ENCODE measurements at places on chromosomes 3 and 15. TPM values are rescaled to one million over a fixed set of nuclear protein-coding genes. Genes with fewer than 3 reads are reported as not detected.

GRCh38 chr3:51397392-51397791, 6.3 kb downstream of the RBM15B start:
- DNase-seq, result no peak

GRCh38 chr15:63212050-63213004, 22.9 kb downstream of the RAB8B start:
- no peak for DNase-seq

DNA sequence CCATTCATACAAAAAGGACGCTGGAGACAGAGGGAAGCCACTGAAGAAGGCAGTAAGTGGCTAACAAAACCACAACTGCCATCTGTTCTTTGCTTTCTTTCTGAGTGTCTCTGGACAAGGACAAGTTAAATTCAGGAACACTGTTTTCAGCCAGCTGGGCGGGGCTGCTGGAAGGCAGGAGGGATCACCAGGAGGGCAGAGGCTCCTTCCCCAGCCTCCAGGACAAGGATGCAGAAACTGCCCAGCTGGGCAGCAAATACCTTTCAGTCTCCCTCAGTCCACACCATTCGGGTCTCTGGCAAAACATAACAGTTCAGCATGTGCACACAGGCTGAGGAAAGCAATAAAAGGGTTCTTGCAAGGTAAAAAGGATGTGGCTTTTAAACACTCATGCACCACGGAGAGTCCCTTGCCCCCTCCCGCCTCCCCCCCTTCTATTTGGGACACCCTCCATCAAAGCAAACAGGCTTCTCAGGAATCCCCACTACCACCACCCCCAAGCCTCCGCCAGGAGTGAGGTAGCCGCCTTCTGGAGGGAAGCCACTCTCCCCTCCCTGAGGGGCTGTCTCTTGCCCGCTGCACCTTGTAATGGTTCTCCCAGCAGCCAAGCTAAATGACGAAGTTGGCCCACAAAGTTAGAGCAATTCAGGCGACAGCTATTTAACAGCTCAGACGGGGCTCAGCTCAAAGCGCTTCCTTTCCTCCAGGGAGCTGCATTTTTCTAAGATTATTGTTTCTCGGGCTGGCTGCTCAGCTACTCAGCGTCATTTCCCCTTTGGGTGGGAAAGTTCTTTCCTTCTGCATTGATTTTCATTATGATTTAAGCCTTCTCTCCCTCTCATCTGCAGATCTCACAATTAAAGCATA, 3.8 kb downstream of the HEG1 start:
- DNase-seq, result peak; percentile 28

DNA sequence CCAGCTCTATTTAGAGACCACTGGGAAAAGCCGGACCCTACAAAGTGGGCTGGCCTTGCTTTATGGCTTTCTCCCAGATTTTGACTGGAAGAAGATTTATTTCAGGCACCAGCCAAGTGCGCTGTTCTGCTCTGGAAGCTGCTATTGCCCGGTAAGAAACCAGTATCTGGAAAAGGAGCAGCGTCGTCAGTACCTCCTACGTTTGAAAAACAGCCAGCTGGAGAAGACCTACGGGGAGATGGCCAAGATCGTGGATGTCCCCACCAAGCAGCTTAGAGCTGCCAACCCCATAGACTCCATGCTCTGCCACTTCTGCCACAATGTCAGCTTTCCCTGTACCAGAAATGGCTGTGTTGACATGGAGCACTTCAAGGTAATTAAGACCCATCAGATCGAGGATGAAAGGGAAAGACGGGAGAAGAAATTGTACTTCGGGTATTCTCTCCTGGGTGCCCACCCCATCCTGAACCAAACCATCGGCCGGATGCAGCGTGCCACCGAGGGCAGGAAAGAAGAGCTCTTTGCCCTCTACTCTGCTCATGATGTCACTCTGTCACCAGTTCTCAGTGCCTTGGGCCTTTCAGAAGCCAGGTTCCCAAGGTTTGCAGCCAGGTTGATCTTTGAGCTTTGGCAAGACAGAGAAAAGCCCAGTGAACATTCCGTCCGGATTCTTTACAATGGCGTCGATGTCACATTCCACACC, 60.9 kb downstream of the PXYLP1 start:
- DNase-seq, result no peak

- no peak for DNase-seq
Measured at GRCh38 chr15:89657686-89658200, 2.5 kb upstream of the KIF7 start.

DNA sequence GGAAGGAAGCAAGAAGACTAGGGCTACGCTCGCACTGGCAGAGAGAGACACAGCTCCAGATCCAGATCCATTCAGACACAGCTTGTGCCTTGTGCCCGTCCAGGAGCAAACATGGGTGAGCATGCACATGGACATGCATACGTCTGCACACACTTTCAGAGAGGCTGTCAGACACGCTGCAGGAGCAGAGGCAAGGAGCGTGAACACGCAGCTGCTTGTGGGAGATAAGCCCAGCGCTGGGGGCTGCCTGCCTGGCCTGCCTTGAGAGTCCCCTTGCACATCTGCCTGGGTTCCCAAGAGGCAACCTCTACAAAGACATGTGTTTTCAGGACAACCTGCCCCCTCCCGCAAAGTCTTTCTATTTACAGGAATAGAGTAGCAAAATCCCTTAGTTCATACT, 13.6 kb upstream of the BAHD1 start:
- no peak for DNase-seq

DNA sequence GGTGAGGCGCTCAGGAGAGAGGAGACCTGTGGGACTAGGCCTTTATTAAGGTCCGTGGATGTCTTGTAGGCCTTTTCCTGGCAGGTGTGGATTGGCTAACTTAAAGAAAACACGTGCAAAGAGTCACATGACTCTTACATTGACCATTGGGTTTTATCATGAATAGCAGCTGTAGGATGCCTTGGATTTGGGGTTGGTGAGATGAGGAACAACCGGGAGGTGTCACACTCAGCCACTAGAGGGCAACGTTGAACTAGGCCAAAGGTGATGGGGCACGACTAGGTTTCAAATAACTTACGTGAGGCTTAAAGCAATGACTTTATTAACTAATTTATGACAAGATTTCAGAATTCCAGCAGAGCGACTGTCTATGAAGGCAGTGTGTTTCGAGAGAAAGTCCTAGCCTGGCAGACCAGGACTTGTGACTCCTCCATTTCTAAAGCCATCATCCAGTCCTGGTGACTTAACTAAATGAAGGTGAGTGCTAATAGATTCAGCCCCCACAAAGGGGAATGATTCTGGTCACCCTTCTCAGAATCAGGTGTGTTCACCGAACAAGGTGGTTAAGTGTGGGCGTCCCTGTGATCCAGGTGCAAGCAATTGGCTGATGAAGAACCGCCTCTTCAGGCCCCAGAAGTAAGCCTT, 345.6 kb downstream of the MCTP2 start:
- DNase-seq, result no peak

GRCh38 chr3:98329392-98330124, 24.1 kb upstream of the OR5K4 start:
- DNase-seq, result no peak

DNA sequence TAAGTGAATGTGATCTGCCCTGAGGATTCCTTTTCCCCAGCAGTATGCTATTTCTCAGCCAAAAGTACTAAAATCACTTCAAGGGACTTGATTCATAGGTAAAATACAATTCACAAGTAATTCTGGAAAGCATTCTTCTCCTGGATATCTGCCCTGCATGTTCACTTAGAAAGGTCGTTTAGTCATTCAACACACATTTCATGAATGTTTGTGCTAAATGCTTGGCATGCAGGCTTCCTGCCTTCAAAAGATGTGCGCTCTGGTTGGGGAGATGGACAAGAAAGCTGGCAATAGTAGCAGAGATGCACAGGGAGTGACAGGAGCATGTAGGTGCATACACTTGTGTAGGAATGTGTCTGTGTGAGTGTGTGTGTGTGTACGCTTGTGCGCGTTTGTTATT, 360.7 kb downstream of the PTPRG start:
- no peak for DNase-seq

- no peak for DNase-seq
Measured at GRCh38 chr3:8755097-8755496, 14.3 kb downstream of the OXTR start.

DNA sequence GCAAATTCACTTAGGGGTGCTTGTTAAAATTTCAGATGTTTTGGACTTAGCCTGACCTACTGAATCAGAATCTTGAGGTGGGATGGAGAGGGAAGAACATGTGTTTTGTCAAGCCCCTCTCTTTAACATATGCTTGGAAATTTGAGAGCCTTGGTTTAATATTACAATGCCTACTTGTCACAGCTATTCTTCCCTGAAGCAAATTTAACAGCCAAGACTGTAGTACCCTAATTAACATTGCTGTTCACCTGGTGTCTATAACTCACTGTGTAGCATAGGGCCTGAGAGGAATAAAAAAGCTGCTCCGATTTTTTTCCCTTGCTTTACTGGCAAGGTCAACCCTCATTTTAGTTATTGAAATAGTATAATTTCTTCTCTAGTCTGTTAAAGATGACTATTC, 880.1 kb downstream of the CADM2 start:
- DNase-seq, result no peak

- no peak for DNase-seq
Measured at GRCh38 chr15:26550880-26551279, 222.0 kb downstream of the GABRB3 start.

GRCh38 chr15:42490671-42491538, at the start of gene ZNF106:
ZNF106 (minus strand) TSS chr15:42491141; CDS start chr15:42472289, 18,852 bp downstream.
- DNase-seq, result peak; percentile 90

GRCh38 chr15:99631255-99631654, 65.5 kb downstream of the MEF2A start:
- no peak for DNase-seq

- DNase-seq, result no peak
Measured at GRCh38 chr3:131555456-131555855, 52.7 kb upstream of the MRPL3 start.

GRCh38 chr3:59277201-59277600, 227.4 kb upstream of the CFAP20DC start:
- no peak for DNase-seq

DNA sequence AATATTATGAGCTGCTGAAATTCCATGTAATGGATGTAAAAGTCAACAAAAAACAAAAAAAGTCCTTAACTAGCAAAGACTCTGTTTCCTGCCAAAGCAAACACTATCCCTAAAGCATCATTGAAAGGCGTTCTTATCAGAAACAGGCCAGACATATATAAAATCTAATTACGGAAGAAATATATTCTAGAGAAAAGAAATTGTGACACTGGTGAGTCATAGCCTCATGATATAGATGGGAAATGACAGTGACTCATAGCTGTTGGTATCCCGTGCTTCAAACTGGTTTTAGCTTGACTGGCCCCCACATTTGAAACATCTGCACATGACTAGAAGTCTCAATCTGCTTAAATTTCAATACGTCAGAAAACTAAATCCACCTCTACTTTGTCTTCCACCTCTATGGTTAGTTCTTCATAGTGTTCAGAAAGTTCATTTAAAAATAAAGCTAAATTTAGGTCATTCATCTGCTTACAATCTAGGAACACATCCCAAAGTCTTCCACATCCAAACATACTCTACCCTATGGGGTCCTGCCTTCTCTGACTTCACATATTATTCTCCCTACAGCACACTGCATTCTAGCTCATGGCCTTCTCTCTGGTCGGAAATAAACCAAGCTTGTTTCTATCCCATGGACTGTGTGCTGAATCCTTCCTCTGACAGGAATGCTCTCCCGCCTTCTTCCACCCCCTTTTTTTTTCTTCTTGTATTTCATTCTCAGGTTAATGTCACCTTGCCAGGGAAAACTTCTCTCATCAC, 456.3 kb upstream of the ARRDC4 start:
- DNase-seq, result no peak

DNA sequence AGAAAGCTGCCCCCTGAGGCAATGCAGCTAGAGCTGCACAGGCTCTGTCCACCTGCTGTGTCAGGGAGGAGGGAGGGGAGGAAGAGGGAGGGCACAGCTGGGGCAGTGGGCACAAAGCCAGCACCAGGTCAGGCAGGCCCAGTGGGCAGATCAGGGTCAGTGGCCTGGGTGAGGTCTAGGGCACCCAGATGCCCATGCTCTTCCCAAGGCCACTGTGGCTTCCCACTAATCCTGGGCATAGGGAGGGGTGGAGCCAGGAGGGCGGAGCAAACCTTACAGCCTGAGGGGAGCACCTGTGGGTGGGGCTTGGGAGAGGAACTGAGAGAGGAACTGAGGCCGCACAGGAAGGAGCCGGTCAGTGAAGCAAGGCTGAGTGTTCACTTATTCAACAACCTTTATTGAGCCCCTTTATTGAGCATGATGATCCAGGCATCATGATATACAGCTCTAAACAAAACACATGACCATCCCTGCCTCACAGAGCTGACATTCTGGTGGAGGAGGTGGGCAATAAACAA, 55.0 kb downstream of the RHCG start:
- peak; percentile 70 for DNase-seq

GRCh38 chr3:172676196-172676922, 34.5 kb downstream of the NCEH1 start:
- DNase-seq, result no peak

GRCh38 chr15:81189583-81190283, 6.9 kb upstream of the IL16 start:
- no peak for DNase-seq

- DNase-seq, result no peak
Measured at GRCh38 chr3:31668242-31668641, 135.5 kb downstream of the STT3B start.

DNA sequence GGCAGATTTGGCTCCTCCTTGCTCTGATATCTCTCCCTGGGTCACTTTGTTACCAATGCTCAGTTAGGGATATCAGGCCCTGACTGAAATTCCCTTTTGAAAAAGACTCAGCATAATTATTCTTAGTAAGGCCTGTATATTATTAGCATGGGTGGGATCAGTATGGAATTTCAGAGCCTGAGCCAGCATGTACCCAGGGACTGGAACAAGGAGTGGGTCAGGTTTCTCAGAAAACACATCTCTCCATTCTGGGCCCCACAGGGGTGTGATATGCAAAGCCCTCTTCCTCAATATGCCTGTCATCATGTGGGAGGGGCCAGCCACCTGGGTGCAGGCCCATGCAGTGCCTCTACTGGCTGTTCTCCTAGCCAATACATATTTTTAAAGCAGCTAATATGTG, 423.2 kb downstream of the EPHB1 start:
- no peak for DNase-seq

- no peak for DNase-seq
Measured at GRCh38 chr15:88113613-88114308, 142.8 kb downstream of the NTRK3 start.

DNA sequence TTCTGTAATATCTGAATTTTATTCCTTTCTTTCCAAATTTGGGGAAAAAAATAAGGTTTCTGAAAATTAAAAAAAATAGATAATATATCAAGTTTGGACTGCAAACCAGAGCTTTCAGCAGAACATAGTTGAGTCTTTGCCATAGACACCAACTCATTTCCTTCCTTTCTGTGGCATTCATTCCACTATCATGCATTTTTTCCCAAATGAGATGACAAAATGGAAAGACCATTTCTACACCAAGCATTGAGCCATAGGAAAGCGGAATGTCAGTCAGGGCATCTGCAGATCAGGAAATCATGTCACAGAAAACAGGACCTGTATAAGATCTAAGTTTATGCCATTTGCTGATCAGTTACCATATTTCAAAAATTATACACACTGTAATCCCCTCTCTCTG, 333.3 kb upstream of the THBS1 start:
- no peak for DNase-seq

Gene CX3CR1
- 0.38 TPM for total RNA-seq

Gene TMC3
- not detected for total RNA-seq

Gene STAG1
- 47.0 TPM for total RNA-seq

Gene IMPG2
- total RNA-seq, result 0.29 TPM

Gene CCR8
- total RNA-seq, result not detected

Gene DNAJC13
- total RNA-seq, result 39.8 TPM

Gene UROC1
- not detected for total RNA-seq

Gene NEK10
- 0.84 TPM for total RNA-seq

Gene ATP13A3
- total RNA-seq, result 91.9 TPM

Gene MON1A
- total RNA-seq, result 7.1 TPM

Gene MNS1
- total RNA-seq, result 0.62 TPM

Gene PARP15
- 213 TPM for total RNA-seq
